ENCODE measurements at places on chromosomes 1 and 21.

DNA sequence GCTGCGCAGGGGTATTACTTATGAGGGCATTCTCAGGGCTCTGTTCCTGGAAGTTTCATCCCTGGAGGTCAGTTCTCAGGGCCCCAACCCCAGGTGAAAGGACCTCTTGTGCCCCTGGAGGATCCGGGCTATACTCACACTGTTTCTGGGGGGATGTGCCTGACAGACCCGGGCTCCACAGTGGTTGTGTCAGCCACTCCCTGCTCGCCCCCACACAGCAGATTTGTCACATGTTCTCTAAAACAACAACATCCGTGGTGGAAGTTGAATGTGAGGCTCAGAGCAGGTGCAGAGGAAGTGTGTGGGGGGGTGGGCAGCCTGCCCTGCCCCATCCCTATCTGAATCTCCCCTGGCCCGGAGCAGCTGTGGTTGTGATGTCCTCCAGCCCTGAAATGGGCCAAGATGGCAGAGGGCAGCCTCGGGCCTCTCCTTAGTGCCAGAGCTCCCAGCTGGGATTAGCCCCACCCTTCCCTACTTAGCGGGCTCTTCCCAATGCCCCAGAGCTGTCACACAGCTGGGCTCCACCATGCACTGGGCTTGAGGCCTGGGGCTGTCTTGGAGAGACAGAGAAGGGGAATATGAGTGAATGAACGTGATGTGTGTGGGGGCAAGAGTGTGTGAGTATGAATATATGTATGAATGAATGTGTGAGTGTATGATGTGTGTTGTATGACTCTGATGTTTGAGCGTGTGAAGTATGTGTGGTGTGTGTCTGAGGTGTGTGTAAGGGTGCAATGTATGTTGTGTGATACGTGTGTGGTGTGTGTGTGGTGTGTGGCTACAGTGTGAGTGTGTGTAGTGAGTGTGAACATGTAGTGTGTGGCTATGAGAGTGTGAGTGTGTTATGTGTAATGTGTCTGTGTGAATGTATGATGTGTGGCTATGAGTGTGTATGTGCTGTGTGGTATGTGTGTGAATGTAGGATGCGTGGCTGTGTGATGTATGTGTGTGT lies 1.5 kb upstream of the FCMR start:
- no peak for DNase-seq

DNA sequence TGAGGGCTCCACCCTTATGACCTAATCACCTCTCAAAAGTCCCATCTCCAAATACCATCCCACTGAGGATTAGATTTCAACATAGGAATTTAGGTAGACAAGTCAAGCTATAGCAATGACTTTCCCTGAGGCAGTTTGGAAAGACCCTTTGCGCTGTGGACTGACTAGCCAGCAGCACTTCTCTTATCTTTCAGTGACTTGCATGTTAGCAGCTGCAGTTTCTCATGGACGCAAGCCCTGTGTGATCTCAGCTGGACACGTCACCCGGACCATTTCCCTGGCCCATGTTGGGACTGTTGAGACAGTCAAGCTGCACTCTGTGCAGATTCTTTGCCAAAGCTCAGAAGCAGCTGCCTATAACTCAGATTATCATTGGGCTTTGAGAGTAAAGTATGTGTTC lies 408.1 kb upstream of the USP24 start:
- DNase-seq = no peak

GRCh38 chr1:154730259-154730658 lies 122.3 kb upstream of the ADAR start:
- no peak for DNase-seq

DNA sequence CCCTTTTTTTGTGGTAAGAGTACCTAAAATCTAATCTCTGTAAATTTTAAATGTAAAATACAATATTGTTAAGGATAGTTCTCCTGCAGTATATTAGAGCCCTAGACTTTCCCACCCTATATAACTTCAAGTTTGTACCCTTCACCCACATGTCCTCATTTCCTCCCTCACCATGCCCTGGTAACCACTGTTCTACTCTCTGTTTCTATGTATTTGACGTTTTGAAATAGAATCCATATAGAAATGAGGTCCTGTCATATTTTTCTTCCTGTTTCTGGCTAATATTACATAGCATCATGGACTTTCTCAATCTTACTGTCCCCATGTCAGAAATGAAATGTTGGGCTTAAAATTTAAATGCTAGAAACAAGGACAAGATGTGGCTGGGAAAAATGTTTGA lies 24.8 kb downstream of the GBP7 start:
- DNase-seq = no peak

GRCh38 chr1:91683598-91683951 lies 182.9 kb downstream of the CDC7 start:
- DNase-seq = no peak

GRCh38 chr1:218463194-218464156 lies 118.3 kb downstream of the TGFB2 start:
- DNase-seq = no peak

DNA sequence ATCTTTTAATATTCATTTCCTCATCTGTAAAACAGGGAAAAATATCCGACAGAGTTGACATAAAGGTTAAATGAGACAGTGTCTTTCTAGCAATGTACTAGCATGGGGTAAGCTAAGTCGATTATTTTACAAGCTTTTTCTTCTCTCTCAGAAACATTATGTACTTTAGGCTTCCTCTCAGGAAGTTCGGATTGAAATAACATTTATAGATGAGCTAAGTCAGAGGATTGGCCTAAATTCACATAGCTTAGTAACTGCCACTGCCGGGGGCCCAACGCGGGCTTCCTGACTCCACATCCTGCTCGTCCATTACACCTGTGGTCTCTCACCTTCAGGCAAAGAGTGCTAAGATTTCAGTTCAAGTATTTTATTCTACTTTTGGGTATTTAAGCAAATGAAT lies 462.3 kb upstream of the NFIA start:
- no peak for DNase-seq

- DNase-seq = no peak
These were observed 785.1 kb upstream of the ADGRL4 start for GRCh38 chr1:79791488-79792218.

DNA sequence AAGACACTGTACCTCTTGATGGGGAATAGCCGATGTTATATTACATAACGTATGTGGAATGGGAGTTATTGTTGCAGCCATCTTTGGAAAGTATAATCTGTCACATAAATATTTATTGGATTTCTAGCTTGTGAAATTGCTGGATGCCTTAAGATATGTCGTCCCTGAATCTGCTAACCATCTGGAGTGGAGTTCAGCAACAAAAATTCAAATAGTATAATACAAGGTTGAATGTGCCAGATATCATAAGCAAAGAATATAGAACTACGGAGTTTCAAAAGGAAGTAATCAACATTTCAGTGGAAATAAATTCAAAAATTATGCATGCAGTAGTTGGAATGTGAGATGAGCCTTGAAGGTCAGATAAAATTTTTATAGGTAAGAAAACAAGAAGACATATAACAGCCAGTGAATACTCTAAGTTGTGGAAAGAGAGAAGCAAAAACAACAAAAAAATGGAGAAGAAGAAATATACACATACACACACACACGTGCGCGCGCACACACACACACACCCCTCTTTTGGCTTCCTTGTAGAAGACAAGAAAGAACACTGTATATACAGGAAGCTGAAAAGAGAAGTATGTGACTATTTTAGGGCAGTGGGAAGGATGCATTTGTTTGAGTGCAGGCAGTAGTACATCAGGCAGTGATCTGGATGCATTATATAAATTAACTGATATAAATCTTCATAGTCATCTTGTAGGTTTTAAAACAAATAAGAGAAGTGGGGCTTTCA lies 516.7 kb downstream of the KCNT2 start:
- no peak for DNase-seq

- no peak for DNase-seq
These were observed 48.3 kb upstream of the ARTN start for GRCh38 chr1:43885279-43885801.

DNA sequence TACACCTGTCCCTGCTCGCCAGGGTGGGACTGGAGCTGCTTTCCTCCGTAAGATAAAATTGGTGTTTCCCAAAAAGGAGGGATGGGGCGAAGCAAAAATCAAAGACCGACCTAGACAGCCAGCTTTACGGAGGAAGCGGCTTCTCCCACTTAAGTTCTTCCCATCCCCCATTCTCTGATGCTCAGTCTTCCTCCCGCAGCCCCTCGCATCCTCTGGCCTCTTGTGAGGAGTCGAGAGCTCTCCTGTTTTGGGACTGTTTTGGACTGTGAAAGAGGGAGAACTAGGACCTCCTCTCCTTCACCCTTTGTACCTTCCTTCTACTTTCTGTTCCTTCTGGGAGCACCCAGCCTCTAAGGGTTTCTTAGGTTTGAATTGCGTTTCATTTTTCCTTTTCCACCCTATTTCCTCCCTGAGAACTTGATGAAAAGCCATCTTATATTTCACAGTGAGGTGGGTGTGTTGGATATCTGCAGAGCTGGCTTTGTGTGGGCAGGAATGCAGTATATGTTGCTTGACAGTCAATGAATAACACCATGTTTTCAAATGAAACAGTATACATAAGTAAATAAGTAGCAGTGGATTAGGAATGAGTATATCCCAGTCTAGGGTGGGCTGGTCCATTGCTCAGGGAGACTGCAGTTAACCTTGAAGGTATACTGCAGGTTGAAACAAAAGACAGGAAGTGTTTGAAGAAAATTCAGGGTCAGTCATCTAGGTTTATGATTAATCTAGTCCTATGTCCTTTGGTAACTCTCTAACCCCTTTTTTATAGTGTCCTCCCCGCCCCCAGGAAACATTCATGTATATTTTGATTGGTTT lies 848 bp downstream of the CTTNBP2NL start:
- no peak for DNase-seq

GRCh38 chr1:64535938-64536835 lies 66.3 kb downstream of the CACHD1 start:
- DNase-seq = no peak

DNA sequence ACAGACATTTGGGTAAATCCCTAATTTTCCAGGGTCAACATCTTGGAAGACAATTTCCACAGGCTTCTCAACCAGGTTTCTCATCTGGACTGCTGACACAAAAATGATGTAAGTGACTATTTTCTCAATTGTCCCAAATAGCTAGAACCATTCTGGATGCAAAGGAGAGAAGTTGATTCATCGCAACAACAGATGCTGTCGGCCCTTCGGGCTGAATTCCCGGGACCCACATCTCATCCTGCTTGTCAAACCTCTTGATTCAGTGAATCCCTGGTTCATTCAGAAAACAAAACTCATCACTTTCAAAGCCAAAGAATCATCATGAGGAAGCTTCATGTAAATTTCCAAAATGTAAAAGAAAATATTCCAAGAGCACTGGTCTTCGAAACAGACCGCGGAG lies 251.8 kb downstream of the NPHP4 start:
- no peak for DNase-seq

GRCh38 chr1:60343736-60344135 lies 270.2 kb upstream of the C1orf87 start:
- DNase-seq = no peak

DNA sequence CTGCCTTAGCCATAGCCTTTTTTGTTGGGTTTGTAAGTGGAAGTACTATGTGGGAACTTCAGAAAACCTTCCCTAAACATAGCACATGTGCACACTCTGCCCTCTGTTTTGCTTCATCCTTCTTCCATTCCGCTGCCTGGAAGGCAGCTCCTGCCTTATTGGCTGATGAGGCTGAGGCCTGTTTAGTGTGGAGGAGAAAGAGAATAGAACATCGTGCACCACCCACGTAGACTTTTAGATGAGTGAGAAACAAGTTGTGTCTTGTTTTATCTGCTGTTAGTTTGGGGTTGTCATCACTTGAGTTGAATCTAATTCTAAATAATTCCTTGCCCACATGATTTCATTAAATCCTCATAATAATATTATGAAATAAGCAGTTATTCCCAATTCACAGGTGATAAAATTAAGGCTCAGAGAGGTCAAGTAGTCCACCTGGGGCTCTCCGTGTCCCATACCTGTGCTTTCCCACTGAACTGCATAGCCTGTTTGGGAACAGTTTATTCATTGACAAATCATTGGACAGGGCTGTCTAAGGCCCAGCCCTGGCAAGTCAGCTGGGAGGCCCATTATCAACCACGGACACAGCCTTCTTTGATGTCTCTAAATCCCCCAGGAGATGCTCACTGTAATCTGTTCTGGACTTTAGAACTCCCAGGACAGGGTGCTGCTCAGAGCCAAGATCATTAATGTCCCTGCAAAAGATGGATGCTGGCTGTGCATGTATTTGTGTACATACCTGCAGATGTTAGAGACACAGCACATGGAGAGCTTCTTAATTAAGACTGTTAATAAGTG lies 93.0 kb downstream of the ABCA4 start:
- no peak for DNase-seq

GRCh38 chr1:43587001-43587400 lies 56.3 kb downstream of the PTPRF start:
- DNase-seq = no peak

GRCh38 chr1:183450093-183450492 lies 22.2 kb upstream of the SMG7 start:
- no peak for DNase-seq

GRCh38 chr21:42047821-42048613 lies 23.1 kb upstream of the UMODL1 start:
- peak; percentile 48 for DNase-seq

- no peak for DNase-seq
These were observed 17.5 kb downstream of the RD3 start for GRCh38 chr1:211474451-211474850.

GRCh38 chr1:84899969-84900368 lies 7.0 kb upstream of the LPAR3 start:
- DNase-seq = no peak

DNA sequence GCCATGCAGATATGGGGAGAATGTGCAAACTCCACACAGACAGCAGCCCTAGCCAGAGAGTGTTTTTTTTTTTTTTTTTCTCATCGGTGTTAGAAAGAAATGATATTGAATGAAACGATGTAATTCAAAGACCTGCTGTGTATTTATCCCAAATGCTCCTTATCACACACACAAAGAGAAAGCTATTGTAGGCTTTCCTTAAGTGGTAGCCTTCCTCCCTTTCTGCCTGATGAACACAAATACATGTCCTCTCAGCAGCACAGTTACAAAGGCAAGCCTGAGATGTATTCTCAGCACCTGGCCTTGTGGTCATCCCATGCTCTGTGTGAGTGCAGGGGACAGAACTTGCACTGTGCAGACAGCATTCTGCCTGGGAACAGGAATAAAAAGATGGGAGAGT lies 93.8 kb downstream of the PLPPR5 start:
- no peak for DNase-seq

- DNase-seq = no peak
These were observed 13.1 kb downstream of the KRTAP13-1 start for GRCh38 chr21:30408782-30409494.

- no peak for DNase-seq
These were observed 4.2 kb upstream of the FAM131C start for GRCh38 chr1:16077406-16078245.

DNA sequence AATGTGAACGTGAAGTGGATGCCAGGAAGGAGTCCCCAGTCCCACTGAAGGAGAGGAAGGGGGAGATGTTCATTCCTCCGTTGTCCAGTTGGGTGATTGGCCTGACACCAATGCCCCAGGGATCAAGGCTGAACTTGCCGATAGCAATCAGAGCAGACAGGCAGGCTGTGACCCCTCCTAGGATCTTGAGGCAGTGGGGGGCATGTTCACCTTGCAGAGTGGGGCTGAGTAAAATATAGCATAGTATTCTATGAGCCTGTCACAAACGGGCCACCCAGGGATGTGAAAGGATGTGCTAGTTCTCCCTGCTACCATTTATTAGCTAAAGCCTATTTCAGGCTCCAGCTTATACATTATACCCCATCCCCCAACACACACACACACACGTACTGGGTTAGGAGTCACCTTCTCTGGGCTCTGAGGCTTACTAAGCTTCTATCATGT lies 80.7 kb upstream of the CD34 start:
- DNase-seq = no peak

Data from T1000 (cell line).